Psoas muscle (tissue), 8 donors: ENCODE measurements at places on chromosomes 6 and 20. TPM values are rescaled to one million over a fixed set of nuclear protein-coding genes. Genes with fewer than 3 reads are reported as not detected.

Gene SNPH
- polyA plus RNA-seq, result 4.8 TPM

Gene PDYN
- not detected for polyA plus RNA-seq

Gene SNRPB2
- polyA plus RNA-seq, result 52.0 TPM

Gene TUBB1
- 0.03 TPM for polyA plus RNA-seq

Gene HLA-DPA1
- 12.3 TPM for polyA plus RNA-seq

Gene CLDN20
- not detected for polyA plus RNA-seq

Gene HCRTR2
- polyA plus RNA-seq, result not detected
